Right atrium auricular region (tissue), 2 donors: ENCODE measurements at places on chromosomes 1 and 21. TPM values are rescaled to one million over a fixed set of nuclear protein-coding genes. Genes with fewer than 3 reads are reported as not detected.

The COL24A1 gene
- 0.67 TPM for total RNA-seq

GRCh38 chr1:92476071-92476631 lies 10.6 kb downstream of the GFI1 start:
- no peak for DNase-seq

DNA sequence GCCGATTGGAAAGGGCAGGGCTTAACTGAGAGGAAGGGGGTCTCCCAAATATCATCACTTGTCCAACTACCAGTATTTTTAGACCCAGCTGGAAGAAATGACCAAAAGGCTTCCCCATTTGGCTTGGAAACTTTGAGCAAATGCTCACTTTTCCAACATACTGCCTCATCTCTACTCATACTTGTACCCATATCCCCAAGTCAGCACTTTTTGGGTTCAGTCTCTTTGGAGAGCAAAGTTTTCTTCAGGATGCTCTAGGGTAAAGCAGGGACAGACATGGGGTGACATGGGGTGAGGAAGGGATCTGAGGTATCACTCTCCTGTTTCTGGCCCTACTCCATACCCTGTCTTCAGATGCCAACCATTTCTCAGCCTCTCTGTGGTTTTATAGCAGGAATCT lies 27.2 kb downstream of the LRRN2 start:
- DNase-seq = no peak

GRCh38 chr1:83024251-83024767 lies 974.6 kb downstream of the TTLL7 start:
- DNase-seq = no peak

DNA sequence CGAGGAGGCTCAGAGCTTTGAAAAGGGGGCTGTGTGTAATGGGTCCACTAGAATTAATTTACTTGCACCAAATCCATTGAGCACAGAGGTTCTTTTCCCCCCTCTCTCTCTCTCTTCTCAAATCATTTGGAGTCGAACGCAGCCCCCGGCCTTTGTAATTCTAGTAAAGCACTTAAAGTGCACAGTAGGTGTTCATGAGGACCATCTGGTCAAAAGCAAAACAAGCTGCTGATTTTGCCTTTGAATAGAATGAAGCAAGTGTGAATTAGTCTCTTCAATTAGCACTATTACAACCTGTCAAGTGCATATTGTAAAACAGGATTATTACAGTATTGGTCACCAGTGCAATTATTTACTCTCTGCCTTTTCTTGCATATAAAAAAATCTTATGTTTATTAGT lies 259.9 kb downstream of the FAF1 start:
- no peak for DNase-seq

- no peak for DNase-seq
Measured at GRCh38 chr1:232291681-232292080, 338.3 kb downstream of the SIPA1L2 start.

The FAM151A gene
- total RNA-seq = 0.63 TPM
